Kidney (tissue), 22 donors: ENCODE measurements at places on chromosomes 1 and 21. TPM values are rescaled to one million over a fixed set of nuclear protein-coding genes. Genes with fewer than 3 reads are reported as not detected.

DNA sequence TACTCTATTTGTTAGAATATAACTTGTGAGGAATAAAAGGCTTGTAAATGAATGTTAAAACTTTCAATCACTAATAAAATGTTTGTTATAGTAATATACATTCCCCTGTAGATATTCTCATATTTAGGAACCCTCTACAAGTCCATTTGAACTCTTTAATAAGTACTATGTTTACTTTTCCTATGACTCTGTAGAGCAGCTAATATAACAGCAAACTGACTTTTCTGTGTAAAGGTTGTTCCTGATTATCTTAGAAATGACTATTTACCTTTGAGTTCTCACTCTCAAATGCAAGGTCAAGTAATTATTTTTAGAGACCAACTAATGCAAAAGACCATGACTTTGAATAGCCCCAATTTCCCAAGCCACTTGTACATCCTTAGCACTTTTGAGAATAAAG is 130.3 kb downstream of the C1orf21 start:
- no peak for DNase-seq

DNA sequence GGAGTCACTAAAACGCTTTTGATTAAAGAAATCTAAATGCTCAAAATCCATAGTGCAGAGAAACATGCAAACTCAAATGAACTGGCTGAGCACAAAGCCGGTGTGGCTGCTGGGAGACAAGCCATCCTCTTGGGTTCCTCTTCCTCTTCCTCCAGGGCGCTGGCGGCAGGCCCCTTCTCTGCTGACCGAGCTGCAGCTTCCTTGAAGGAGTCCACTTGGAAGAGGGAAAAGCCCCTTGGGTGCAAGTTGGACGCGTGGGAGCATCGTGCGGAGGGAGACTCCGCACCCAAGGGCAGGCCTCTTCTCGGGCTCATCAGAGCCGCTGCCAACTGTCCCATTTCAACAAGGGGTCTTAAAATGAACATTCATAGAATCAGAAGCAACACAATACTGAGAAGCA is 7.9 kb downstream of the CCNL2 start:
- DNase-seq, result peak; percentile 47

GRCh38 chr21:35954066-35954465 is 106.3 kb downstream of the SETD4 start:
- no peak for DNase-seq

DNA sequence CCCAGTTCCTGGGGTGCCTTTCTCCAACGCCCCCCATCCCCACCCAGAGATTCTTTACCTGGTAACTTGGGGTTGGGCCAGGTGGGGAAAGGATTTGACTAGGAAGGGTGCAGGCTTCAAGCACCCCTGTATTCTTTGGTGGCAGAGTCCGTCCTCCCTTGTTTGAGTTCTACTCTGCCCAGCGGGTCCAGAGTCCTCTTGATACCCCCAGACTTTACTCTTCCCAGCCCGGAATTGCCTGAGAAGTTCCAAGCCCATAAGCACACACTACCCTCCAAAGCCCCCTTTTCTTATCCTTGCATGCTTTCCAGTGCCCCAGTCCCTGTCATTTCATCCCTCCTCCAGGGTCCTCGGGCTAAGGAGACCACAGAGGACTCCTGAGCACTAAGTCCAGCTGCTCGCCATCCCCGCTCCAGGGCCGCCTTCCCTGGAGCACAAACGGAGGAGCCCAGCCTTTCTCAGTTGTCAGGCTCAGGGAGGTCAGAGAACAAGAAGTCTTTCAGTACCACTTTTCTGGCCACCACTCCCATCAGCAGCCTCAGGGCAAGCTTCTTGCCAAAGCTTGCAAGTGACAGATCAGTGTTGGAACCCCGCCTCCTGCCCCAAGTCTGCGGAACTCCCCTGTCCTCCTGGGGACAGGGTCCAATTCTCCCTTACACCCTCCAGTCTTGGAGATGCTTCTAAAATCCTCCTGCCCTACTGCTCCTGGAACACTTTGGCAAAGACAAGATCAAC is 12.2 kb downstream of the SLC45A3 start:
- DNase-seq, result no peak

DNA sequence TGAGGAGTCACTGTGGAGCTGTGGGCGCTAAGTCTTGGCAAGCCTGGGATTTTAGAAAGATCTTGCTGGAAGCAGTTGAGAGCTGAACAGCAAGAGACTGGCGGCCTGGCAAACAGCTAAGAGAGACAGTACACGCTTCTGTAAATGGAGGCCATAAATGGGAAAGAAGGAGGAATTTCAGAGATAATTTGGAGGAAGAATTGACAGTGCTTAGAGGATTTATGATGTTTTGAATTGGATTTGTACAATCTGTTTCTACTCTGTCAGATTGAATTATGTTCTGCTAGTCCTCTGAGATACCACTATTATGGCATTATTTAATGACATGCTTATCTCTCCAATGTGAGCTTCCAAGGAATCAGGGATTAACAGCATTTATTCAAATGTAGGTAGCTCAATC is 50.1 kb downstream of the ABCA4 start:
- DNase-seq, result no peak

GRCh38 chr1:99786751-99787501 is 20.5 kb upstream of the FRRS1 start:
- DNase-seq, result no peak

DNA sequence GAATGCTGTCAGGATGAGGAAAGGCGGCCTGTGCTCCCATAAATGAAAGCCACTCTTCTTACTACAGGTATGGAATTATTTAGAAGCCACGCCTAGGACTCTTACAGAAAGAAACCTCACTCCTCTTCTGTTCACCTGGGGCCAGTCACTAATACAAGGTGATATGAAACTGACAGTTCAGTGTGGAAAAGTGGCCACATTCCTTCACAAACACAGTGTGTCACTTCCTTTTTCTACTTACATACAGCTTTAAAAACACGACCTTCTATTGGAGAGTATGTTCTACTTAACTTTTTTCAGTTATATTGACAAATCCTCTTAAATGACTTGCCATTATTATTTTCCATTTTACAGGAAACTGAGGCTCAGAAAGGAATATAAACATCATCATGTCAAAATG is 163.1 kb downstream of the PCNX2 start:
- DNase-seq, result no peak

DNA sequence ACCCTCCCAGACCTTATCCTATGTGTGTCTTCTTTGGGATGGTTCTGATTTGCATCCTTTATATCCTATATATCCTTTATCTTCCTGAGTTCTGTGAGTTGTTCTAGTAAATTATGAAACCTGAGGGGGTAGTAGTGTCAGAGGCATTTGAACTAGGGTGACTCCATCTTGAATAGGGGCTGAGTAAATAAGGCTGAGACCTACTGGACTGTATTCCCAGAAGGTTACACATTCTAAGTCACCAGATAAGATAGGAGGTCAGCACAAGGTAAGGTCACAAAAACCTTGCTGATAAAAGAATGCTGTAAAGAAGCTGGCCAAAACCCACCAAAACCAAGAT is 50.6 kb downstream of the SUSD4 start:
- DNase-seq, result no peak

DNA sequence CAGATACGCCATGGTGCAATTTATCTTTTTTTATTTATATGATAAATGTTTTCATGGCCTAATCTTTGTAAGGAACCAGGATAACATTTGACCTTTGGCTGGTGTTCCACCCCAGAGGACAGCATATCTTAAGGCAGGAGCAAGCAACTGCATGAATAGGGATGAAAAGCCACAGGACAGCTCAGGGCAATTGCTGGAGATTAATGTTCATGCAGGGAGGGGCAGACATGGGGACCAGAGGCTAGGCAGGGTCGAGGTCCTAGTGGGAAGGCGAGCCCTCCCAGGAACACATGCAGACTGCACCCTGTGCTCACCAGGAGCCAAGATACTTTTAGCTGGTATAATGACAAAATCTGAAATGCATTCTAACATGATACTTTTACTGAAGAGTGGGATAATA is 74.4 kb upstream of the HAO2 start:
- DNase-seq, result no peak

- DNase-seq, result no peak
Measured at GRCh38 chr1:232611834-232612233, 18.1 kb downstream of the SIPA1L2 start.

GRCh38 chr21:34074283-34075090 is 1.1 kb downstream of the MRPS6 start:
- peak; percentile 56 for DNase-seq

GRCh38 chr21:40575976-40576375 is 271.0 kb downstream of the DSCAM start:
- DNase-seq, result no peak

DNA sequence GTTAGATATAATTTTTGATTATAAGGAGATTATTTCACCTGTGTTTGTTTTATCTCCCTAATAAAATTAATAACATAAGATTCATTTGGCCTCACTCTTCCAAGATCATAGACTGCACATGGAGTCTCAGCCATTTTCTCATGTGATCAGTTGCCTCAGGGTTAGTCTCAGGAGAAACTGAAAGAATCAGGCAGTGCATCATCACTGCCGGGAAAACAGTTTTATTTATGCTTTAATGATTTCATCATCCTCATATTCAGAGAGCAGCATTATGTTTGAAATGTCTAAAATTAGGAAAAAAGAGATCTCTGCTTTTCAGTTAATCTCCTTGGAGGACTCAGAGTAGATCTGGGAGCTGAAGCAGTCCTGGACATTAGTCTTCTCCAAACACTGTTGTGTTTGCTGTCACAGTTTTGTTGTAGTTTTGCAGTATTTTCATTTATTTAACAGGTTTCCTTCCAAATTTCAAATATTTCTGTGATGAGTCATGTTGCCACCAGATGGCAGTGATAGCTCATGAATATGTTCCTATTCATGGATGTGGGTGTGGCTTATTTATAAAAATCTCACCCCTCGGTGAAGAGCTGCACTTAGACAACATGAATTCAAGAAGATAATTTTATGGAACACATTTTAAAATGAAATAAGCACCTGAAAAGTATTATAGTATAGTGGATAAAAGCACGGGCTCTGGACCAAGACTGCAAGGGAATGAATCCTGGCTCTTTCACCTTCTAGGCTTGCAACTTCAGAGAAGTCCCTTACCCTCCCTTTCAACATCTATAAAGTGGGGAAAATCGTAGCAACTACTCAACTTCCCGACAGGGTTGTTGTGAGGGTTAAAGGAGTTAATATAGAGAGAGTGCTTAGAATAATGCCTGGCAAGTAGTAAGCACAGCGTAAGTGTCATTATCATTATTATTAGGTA is 31.2 kb downstream of the CHD1L start:
- peak; percentile 12 for DNase-seq

GRCh38 chr21:28696844-28697410 is 295.8 kb downstream of the LTN1 start:
- no peak for DNase-seq

- DNase-seq, result no peak
Measured at GRCh38 chr1:30756545-30757351, 826 bp downstream of the LAPTM5 start.

DNA sequence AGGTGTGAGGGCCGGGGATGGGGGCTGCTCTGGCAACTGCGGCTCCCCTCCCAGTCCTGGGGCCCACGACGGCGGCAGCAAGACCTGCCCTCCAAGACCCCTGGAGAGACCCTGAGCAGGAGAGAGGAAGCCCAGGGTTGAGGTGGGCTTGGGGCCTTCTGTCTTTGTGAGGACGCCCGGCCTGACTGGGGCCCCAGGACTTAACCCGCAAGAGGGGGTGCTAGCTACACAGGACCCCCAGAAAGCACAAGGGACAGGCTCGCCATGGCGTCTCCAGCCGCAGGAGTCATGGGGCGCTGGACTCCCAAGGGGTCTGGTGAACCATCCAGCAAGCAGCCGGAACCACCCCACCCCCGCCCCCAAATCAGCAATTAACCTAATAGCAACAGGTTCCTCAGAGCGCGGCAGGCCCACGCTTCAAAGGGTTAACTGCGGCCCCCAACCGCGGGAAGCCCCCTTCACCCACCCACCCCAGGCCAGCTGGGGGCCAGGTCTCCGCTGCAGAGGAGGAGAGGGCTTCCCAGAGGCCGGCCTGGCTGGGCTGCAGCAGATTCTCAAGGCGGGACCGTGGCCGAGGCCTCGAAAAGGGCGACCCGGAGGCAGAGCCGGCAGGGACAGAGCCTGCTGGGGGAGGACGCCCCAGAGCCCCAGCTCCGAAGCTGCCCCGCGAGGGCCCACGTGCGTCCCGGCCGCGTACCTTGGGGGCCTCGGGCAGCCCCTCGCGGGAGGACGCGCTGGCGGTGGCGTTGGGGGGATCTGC is 525 bp downstream of the C1QTNF12 start:
- peak; percentile 65 for DNase-seq

GRCh38 chr1:28913786-28914227 is 562 bp upstream of the EPB41 start:
- DNase-seq, result no peak

DNA sequence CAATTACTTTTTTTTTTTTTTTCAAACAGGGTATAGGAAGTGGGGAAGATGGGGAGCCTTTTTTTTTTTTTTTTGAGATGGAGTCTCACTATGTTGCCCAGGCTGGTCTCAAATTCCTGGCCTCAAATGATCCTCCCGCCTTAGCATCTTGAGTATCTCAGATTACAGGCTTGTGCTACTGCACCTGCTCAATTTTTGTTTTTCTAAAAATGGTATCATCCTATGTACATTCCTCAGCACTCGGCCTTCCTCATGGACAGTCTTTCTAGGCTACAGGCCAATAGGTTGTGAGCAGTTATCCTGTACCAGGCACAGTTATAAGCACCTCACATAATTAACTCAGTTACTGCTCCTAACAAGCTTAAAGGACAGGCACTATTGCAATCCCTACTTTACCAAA is 132.1 kb upstream of the EDN2 start:
- DNase-seq, result no peak

DNA sequence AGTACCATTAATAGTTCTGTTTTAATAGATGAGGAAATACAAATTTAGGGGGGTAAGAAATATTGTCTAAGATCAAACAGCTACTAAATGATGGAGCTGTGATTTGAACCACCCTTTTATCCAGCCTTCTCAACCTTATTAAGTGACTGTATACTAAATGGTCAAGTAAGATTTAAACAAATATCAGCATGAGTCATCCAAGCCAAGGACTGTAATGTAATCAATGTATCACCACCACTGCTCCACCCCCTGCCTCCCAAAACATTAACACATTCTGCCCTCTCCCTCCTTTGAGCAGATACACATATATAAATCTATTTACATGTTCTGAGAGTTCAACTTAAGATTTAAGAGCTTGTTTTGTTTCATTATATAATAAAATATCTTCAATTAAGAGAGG is 58.9 kb downstream of the LRRC40 start:
- DNase-seq, result no peak

- DNase-seq, result no peak
Measured at GRCh38 chr1:91752324-91752723, 133.6 kb downstream of the TGFBR3 start.

WNT3A gene
- total RNA-seq, result not detected

RNU1-4 gene
- 8,605 TPM for total RNA-seq

VCAM1 gene
- 539 TPM for total RNA-seq

VANGL2 gene
- total RNA-seq, result 8.1 TPM

SMIM12 gene
- total RNA-seq, result 49.2 TPM

FHL3 gene
- total RNA-seq, result 19.6 TPM
